AG04450 (cell line): ENCODE measurements at places on chromosomes 2 and 18. TPM values are rescaled to one million over a fixed set of nuclear protein-coding genes. Genes with fewer than 3 reads are reported as not detected.

DNA sequence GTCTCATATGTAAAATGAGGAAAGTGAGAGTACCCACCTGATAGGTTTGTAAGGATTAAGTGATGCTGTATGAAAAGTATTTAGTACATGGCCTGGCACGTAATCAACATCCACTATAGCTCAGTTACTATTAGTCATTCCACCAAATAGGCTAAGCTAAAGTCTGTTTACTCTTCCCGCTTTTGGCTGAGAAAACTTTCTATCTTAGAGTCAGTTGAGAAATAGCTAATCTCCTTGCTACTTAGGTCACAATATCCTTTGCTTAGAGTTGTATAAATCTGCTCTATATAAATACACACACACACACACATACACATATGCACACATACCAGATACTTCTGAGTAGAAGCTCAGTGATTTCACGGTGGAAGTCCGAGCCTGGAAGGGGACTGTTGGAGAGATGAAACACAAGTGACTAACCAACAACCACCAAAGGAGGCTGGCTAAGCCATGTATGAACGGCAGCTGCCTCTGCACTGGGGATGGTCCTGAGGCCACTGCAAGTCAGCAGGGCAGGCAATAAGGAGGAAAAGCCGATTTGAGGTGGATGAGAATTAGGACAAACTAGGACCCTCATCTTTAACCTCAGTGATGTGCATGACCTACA is 104.6 kb upstream of the EPHA4 start:
- no peak for DNase-seq

ATP6V1B1 gene
- 0.57 and 0.82 TPM in 2 replicates for polyA plus RNA-seq

DNA sequence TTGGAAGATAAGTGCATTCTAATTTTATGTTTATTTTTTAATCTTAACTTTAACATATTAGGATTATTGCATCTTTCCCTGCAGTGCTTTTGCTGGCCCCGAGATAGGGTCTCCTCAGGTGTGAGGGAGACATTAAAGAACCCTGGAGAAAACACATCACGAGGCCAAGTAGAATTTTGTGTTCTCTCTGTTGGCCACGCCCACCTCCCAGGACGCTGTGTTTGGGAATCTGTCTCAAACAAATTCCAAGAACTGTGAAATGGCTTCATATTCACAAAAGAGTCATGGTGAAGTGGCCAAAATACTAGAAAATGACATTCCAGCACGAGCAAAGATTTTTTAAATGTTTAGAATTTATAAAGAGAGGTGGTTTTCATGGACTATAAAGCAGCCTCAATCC is 27.3 kb downstream of the RNF144A start:
- no peak for DNase-seq

FAM228A gene
- 0.05 and 0.07 TPM in 2 replicates for polyA plus RNA-seq

LYG1 gene
- polyA plus RNA-seq: 0.52 and 0.86 TPM in 2 replicates

ENOSF1 gene
- 10.9 and 13.1 TPM in 2 replicates for polyA plus RNA-seq

DNA sequence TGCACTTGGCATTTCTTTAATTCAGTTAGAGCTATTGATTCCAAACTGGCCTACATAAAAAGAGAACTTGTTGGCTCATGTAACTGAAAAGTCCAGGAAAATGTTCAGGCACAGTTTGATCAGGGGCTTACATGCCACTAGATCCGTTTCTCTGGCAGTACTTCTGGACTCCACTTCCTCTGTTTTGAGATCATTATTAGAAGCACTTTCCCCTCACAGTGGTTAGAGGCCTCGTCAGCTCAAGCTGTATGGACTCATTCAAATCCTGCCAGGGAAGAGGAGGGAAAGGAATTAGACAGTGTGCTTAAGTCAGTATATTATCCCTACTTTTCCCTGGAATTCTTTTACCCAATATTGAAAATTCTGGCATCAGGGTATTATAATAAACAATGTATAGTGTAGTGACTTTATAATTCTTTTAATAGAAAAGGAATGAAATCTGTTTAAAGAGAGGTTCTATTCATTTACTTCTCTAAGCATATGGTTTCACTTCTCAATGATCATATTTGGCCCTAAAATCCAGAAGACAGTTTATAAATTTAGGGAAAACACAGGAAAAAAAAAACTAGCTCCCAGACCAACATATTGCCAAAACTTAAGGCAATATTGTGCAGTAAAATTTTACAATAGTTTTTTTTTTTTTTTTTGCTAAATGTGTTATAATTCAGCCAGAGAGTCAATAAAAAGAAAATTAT is 92.0 kb downstream of the ARMC9 start:
- DNase-seq: no peak

DNAJC27 gene
- 3.5 and 4.1 TPM in 2 replicates for polyA plus RNA-seq

DNA sequence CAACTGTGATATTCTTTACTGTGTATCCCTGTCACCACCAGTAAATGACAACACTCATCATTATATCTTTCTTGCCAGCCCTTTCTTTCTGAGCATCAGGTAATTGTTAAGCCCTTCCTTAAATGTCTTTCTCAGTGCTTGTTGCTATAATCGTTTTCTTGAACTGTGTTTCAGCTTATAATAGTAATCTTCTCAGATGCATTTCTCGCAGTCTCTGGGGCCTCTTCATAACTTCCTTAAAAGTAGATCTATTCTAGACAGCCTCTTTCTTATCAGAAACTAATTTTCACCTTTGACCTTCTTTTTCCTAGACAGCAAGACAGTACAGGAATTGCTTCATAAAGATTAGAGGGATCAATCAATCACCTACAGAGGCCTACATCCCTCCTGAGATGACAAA is 648.1 kb downstream of the CPS1 start:
- no peak for DNase-seq

GRCh38 chr2:37656512-37657423 is 14.7 kb downstream of the CDC42EP3 start:
- DNase-seq: no peak

DNA sequence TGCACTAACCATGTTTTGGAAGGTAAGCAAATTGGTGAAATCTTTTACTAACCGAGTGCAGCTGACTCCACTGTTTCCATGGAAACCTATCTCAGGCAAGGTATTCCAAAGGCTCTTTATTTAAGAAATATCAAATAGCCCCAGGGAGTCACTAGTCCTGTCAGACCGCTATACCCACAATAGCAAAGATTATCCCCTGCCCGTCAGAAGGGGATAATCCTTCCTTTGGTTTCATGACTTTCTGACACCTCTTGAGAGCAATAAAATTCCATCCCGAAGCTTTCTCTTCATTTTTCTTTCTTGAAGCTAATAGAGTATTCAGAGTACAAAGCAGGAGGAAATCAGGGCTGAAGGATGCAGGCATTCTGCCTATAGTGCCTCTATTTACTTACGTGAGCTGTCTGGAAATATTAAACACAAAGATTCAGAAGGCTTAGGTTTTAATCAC is 34.7 kb upstream of the MAP2 start:
- no peak for DNase-seq

LONRF2 gene
- 0.83 and 0.98 TPM in 2 replicates for polyA plus RNA-seq

GRCh38 chr2:136116151-136116812 is 1.7 kb downstream of the CXCR4 start:
- no peak for DNase-seq

DNA sequence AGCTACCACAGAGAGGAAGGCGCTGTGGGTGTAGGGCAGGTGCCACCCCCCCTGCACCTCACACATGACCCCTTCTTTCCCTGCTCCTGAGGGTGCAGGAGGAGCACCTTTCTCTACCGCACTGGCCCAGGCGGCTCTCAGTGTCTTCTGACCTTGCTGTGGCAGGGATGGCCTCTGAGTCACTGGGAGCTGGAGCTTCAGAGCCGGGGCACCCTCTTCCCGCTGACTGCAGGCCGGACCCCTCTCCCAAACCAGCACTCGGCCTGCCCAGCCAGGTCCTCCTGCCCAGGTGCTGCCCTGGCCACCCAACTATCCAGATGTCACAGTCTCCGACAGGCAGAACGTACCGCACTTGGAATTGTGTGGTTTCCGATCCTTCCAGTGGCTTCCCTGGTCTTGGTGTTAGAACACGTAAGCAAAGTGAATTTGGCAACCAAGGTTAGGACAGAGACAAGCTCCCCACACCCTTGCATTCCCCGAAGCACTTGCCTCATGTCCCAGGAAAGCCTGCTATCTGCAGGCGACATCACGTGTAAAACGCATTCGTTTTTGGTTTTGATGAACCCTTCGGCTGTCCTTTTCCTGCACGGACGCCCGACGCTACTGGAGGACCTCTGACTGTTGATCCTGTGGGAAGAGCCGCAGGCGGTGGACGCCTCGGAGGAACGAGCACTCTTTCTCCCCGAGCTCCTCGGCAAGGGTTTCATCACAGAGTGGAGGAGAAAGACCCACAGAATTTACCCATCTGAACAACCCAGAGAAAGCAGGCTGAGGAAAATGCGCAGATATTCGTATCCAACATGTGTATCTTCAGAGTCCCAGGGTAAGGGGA is 24.7 kb upstream of the KCNG2 start:
- no peak for DNase-seq

- no peak for DNase-seq
Observed at GRCh38 chr2:217149087-217149660, 289.3 kb upstream of the TNP1 start.

DNA sequence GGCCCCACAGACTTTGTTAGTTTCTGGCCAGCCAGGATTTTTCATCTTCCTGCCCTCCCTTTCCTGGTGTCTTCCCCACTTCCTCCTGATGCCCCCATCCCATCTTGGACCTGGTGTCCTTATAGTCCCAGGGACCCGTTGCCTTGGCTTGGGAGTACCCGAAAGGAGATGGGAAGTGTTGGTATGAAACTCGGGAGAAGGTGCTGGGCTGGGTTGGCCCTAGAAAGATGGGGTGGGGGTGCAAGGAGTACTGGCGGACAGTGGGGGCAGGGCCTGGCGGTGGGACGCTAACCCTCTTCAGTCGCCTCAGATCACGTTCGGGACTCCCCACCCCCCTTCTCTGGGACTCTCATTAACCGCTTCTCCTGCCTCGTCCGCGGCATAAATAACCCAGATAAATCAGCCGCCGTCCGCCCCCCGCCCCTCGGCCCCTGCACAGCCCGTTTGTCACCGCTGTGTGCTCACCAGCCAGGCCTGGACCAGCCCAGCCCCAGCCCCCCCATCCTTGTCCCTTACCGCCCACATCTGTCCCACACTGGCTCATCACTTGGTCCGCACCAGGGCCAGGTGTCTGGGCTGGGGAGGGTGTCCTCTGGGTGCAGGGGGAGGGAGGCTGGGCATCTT is 3.7 kb upstream of the ASIC4 start:
- no peak for DNase-seq
